ENCODE measurements at places on chromosomes 3 and 15.
A peak's percentile ranks its signal among the peaks of the same experiment; 100 is the strongest.

- DNase-seq, result no peak
Measured at GRCh38 chr3:171649267-171649666, 161.0 kb downstream of the PLD1 start.

- DNase-seq, result no peak
Measured at GRCh38 chr3:29854821-29855220, 574.0 kb downstream of the RBMS3 start.

- no peak for DNase-seq
Measured at GRCh38 chr3:103513003-103513402, 1078.2 kb downstream of the ZPLD1 start.

DNA sequence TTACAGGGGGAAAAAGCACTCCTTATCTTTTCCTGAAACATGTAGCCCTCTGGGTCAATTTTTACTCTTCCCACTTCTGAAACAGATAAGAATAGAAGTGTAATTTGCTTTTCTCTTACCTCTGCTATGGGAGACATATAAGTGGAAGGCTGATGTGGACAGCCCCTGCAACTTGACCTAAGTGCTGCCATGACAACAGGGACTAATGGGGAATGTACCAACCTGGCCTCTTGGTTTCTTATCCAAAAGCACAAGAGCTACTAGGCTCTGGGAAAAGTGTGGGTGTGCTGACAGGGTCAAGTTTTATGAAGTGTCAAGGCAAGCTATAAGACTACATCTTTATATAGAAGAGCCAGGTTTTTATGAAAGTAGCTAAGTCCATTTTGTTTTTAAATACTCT lies 1246.5 kb downstream of the OTOL1 start:
- DNase-seq, result no peak

GRCh38 chr15:79872358-79873017 lies 24.3 kb downstream of the MTHFS start:
- DNase-seq, result no peak

DNA sequence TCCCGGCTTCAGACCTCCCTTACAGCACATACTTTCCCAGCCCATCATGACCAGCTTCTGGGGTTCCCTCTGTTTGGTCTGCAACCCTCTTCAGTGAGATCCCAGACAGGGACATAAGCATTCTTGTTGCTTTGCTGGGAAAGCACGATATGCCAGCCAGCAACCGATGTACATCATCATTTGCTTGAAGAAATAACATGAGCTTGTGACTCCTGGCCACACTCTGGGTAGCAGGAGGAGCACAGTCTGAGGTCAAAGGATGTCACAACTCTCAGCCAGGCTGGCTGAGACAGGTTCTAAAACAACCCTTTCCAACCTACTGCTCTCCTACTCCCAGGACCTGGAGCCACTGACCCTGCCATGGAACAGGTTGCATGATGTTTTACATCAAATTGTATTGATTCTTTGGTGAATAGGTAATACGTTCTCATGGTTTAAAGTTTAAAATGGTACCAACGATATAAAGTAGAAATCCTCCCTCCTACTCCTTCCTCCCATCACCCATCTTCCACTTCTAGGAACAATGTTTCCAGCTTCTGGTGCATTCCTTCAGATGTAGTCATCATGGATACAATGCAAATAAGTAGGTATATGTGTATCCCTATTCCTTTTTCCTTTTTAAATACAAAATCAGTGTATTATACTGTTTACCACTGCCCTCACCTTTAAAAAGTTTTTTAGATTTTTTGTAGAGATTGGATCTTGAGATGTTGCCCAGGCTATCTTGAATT lies 190.3 kb downstream of the OPA1 start:
- no peak for DNase-seq

- no peak for DNase-seq
Measured at GRCh38 chr3:168424059-168424734, 328.5 kb upstream of the GOLIM4 start.

- DNase-seq, result no peak
Measured at GRCh38 chr3:184227481-184227935, 1.9 kb upstream of the VWA5B2 start.

- no peak for DNase-seq
Measured at GRCh38 chr3:189365609-189366564, 194.1 kb downstream of the TPRG1 start.

- DNase-seq, result no peak
Measured at GRCh38 chr15:65918945-65919344, 49.7 kb downstream of the RAB11A start.

- DNase-seq, result no peak
Measured at GRCh38 chr3:38988955-38989354, 62.8 kb downstream of the SCN11A start.

DNA sequence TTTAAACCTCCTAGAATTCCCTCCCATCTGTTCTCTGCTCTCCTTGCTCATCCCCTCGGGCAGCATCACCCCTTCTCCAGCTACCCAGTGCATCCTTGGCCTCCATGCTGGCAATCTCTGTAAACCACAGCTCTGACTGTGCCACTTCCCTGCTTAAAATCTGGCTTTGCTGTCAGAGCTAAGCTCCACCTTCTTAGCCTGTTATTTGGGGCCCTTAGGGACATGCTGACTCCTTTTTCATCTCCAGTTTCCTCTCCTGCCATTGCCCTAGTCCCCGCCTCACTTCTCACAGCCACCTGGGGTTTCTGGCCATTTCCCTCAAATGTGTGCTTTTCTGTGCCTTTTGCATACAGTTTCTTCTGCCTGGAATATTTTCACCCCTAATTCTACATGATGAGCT lies 5.7 kb downstream of the SLC6A20 start:
- peak; percentile 21 for DNase-seq

DNA sequence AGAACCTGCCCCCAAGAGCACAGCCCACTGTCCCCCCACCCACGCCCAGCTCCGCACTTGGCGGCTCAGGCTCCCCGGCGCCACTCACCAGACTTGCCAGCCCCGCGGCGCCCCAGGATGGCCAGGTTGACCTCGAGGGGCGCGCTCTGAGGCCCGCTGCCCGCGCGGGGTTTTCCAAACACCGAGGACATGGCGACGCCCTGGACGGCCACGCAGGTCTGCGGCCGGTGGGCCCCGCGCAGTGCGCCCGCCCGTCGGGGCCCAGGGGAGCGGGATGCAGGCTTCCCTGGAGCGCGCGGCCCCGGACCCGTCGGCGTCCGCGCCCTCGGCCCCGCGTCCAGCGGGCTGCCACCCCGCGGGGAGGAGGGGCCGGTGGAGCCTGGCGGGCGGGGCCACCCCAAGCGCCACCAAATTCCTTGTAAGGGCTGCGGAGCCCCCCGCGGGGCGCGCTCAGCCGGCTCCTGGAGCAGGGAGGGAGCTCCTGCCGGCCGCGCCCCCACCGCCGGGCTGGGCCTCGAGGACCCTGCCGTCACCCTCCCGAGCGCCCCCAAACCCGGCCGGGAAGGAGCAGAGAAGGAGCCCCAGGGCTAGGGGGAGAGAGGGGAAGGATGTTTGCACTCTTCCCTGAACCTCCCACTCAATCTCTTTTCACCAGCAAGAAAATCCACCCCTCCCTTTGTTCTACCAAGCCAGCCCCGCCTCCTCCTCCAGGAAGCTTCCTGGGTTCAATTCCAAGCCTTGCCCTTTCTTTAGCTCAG lies at the start of gene RASL12:
RASL12 (minus strand) TSS at position 347 of the 758 bp plus-strand sequence; CDS start at position 191, 156 bp downstream.
- no peak for DNase-seq

- no peak for DNase-seq
Measured at GRCh38 chr15:92843326-92843725, 56.8 kb upstream of the CHD2 start.

DNA sequence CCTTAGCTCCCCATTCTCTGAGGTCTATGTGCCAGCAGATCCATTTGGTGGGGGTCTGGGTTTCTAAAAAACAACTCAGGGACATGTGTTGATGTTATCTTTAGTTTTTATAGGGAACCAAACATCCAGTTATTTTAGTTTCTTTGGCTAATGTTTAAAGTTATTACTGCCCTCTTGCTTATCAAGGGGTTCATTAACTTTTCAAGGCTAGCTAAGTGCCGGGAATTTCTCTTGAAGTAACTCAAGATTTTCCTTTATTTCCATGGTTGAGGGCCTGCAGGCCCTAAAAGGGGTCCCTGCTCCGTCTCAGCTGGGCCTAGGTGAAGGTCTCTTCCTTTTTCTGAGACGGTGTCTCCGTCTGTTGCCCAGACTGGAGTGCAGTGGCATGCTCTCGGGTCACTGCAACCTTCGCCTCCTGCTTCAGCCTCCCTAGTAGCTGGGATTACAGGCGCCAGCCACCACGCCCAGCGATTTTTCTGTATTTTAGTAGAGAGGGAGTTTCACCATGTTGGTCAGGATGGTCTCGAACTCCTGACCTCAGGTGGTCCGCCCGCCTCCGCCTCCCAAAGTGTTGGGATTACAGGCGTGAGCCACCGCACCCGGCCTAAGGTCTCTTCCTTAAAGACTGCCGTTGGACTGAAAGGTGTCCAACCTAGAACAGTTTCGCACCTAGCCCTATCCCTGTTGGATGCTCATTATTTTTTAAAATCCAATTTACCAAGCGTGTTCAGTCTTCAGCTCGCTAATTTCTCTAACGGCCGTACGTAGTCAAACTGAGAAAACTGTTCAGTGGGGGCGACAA lies 1.3 kb upstream of the OXSR1 start:
- no peak for DNase-seq

DNA sequence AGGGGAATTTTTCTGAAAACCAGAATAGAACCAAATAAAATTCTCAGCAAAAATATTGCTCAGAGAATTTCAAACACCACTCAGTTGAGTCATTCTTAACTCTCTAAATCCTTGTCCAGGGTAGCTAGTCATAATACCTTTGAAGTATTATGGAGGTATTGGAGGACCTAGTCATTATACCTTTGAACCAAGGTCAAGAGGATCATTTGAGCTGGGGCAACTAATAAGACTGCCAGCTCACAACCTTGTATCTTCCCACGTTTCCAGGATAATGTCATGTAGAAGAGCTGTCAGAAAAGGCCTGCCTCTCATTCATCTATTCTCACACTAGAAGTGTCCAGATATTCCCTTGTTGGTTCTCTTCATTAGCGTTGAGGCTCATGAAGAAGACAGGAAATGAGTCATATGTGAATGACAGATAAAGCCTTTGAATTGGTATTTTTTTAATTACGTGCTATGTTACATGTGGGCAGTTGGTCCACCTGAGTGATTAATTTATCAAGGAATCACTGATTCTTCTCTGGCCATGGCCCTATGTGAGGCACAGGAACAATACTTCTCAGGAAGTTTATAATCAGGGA lies 48.3 kb downstream of the TOPAZ1 start:
- DNase-seq, result no peak

- no peak for DNase-seq
Measured at GRCh38 chr3:131421957-131422498, 40.5 kb downstream of the NUDT16 start.

- DNase-seq, result no peak
Measured at GRCh38 chr3:46921041-46921440, 43.5 kb downstream of the PTH1R start.

DNA sequence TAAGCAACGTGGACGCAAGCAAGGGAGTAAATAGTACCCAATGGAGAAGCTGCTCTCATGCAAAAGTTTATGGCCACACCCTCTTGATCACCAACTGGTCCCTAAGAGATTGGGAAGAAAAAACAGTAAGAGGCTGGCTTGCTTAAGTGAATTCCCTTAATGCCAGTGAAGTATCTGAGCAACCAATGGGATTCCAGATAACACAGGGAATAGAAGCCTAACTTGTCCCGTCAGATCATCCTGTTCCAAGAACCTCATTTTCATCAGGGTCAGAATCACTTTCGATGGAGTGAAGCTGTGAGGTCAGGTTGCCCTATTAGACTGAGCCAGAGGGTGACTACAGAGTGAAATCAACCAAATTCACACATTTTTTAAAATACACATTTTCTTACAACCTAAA lies 104.3 kb downstream of the CD47 start:
- DNase-seq, result no peak

GRCh38 chr15:81950841-81951414 lies 94.9 kb downstream of the MEX3B start:
- DNase-seq, result no peak

- no peak for DNase-seq
Measured at GRCh38 chr3:52313774-52314188, 2.3 kb upstream of the DNAH1 start.

- DNase-seq, result no peak
Measured at GRCh38 chr3:100402891-100403290, 1.6 kb downstream of the LNP1 start.

DNA sequence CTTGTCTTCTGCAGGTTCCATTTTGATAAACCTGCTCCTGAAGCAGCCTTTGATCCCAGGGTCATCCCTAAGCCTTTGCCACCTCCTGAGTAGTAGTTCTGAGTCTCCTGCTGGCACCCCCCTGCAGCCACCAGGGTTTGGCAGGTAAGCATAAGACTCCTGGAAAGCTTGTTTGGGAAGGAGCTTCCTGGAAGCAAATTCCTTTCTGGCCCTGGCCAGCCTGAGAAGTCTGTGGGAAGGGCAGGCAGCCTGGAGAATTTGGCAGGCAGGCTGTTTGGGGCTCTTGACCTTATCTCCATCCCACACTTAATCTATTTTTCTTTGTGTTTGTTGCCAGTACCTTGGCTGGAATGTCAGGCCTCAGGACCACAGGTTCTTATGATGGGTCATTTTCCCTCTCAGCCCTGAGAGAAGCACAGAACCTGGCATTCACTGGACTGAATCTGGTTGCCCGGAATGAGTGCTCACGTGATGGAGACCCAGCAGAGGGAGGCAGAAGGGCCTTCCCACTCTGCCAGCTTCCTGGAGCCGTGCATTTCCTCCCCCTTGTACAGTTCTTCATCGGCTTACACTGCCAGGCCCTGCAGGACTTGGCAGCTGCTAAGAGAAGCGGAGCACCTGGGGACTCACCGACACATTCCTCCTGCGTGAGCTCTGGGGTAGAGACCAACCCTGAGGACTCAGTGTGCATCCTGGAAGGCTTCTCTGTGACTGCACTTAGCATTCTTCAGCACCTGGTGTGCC lies 13.4 kb downstream of the ATRIP start:
- DNase-seq, result no peak

GRCh38 chr3:169602482-169602881 lies 61.0 kb downstream of the MECOM start:
- no peak for DNase-seq

DNA sequence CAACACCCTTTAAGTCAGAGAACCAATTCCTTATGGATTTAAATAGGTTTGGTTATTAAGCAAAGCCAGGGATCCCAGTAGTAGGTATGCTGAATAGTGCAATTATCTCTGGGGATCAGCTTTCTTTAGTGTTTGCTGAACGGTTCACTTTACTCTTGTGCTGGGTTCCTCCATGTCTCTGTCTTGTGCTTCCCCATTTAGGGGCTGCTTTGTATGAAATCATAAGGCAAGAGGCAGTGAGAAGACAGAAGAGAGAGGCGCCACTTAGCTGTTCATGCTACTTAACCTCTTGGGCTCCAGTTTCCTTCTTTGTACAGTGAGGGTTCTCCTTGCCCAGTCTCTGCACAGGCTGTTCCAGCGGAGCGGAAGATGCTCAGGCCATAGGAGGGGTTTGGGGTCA lies 3.5 kb downstream of the ST6GAL1 start:
- DNase-seq, result no peak

GRCh38 chr3:188170461-188171459 lies 16.8 kb downstream of the LPP start:
- no peak for DNase-seq

GRCh38 chr3:48716508-48716981 lies 476 bp downstream of the IP6K2 start:
- peak; percentile 25 for DNase-seq

All from NCI-H2171 (cell line).